ENCODE measurements at places on chromosomes 13 and 19.

- no peak for DNase-seq
These were observed 122.9 kb upstream of the RNF113B start for GRCh38 chr13:98299966-98300350.

DNA sequence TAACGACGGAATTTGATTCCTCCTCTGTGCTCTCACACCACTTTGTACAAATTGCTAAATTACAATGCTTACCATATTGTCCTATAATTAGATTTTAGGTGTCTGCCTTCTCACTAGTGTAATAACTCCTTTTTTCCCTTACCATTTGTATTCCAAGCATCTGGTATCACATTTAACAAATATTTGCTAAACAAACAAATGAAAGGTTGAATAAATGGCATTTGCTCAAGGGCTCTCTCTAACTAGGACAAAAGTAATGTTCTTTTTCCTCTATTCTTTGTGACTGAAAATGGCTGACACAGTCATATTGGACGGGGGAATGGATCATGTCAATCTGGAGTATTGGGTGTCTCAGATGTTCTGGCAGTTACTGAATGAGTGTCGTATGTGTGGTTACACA lies 99.7 kb downstream of the ENOX1 start:
- no peak for DNase-seq

DNA sequence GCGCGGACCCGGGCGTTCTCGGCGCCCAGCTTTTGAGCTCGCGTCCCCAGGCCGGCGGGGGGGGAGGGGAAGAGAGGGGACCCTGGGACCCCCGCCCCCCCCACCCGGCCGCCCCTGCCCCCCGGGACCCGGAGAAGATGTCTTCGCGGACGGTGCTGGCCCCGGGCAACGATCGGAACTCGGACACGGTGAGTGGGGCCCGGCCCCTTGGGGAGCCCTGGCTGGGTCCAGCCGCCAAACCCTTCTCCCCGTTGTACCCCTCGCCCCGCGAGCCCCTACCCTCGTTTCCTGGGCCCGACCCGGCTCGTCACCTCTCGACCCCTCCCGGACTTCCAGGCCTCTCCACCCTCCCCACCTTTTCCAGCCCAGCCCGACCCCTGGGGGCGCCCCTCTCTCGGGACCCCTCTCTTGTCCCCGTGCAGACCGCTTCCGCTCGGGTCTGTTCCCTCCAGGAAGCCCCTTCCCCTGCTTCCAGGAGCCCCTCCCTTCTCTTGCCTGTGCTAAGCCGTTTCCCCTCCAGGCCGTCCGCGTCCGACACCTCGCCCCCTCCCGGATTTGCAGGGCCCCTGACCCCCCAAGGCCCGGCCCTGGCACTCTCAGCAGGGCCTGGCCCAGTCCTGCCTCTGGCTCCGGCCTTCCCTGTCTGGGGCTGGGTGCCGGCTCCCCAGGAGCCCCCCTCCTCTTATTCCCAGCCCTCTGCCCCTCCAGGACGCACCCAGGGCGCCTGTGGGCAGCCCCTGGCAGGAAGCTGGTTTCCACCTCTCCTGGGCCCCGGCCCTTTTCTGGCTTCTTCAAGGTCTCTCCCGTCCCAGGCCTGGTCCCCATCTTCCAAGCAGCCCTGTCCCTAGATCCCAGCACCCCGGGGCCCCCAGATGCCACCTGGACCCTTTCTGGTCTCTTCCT lies 632 bp downstream of the MARK4 start:
- DNase-seq: no peak

- DNase-seq: no peak
These were observed 29.2 kb downstream of the ATP11A start for GRCh38 chr13:112719016-112719415.

GRCh38 chr13:96769874-96770273 lies 224.4 kb downstream of the OXGR1 start:
- no peak for DNase-seq

DNA sequence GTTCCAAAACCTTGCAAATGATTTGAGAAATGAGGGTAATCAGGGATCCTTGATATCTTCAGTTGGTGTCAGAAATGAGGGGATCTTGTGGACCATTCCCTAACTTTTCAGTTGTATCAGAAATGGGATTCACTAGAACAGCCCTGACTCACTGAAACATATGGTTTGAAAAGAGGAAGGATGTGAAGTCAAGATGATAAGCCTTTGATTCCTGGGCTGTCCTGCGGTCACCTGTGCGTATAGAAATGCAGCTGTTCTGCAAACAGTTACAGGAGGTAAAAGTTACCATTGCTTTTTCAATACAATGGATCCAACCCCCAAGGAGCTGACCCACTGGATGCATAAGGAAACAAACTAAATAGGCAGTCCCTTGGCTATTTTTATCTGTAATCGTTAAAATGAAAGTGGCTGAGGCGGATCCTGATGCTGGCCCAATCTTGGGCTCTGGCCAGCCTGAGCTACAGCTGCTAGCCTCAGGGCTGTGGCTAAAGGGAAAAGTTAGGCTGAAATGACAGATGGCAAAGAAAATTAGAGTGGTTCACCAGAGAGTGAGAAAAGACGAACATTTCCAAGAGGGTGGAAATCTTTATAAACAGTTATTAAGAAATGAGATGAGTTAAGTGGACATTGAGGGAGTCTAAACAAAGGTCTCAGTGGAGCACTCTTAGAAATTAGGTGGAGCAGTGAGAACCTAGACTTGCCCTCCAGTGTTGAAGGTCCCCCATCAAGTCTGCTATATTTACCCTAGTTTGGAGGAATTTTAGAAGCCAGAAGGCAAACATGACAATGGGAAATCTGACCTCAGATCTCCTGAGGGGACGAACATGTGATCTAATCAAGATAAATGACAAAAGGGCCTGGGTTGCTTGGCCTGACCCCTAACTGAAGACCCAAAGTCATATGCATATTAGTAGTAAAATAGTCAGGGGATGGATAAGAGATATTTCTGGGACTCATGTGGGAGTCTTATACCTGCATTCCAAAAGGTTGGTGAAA lies 7.6 kb downstream of the SIGLECL1 start:
- DNase-seq: peak; percentile 64

DNA sequence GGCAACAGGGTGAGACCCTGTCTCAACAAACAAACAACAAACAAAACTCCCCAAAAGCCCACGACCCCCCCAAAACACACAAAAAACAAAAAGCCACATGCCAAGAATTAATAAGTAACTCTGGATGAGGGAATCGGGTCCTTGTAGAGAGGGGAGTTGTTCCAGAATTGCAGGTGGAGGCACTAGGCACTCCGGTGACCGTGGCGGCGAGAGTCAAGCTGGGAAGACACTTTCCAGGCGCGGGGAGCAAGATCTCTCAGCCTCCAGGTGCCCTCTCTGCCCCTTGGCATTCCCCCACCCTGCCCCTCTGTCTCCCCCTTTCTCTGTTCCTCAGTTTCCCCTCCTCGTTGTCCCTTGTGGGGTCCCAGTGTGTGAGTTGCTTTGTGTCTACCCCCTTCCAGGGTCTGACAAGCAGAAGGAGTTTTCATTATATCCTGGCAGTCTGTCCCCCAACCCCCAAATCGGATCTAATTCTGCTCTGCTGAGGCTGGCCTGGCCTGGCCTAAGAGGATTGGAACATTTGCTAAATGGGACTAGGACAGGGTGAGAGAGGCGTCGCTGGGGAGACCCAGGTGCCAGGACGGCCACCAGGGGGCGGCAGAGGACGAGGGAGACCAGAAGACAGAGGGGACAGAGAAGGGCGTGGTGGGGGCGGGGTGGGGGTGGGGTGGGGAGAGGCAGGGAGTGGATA lies 8.3 kb upstream of the CRX start:
- DNase-seq: peak; percentile 47

GRCh38 chr13:94711561-94712286 lies 621 bp downstream of the SOX21 start:
- DNase-seq: no peak

- no peak for DNase-seq
These were observed 56.8 kb upstream of the KATNAL1 start for GRCh38 chr13:30364133-30364532.

DNA sequence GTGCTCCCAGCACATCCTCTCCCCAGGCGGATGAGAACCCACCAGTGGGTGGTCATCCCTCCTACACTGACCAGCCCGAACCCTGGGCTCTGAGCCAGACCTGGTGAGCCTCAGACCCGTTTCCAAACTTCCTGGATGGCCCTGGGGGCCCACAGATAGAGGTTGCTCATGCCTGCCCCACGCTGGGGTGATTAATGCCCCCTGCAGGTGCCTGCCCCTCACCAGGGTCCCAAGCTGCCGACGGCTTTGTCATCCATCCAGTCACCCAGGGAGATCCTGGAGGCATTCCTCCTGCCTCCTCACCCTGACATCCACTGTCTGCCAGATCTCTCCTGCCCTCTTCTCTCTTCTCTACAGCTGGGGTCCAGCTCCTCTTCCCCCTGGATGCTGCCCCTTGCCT lies 28.4 kb upstream of the PLA2G4C start:
- no peak for DNase-seq

DNA sequence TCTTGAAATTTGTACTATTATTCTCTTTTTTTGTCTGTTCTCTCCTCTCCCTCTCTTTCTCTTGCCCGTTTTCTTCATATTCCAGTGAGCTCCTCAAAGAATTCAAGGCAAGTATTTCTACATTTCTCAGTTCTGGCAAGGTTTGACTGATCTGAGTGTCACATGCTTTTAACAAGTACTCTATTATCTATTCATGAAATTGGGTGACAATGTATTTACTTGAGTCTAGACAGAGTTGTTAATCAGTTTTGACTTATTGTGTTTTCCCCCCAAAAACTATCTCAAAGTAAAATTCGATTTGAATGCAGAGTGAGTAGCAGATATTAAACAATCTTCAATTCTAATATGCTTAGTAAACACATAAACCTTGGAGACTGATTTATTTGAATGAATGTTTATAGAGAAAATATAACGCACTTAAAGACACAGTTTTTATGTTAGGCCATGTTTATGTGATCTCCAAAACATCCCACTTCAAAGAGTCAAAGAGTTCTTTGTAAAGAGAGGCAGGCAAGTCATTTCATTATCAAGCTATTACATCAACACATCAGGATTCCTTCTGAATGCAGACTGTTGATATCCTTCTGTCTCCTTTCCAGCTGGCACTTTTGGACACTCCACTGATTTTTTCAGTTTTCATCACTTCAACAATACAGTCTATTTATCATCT lies 166.6 kb downstream of the SLITRK6 start:
- no peak for DNase-seq

- DNase-seq: peak; percentile 84
These were observed 14.0 kb upstream of the GPR4 start for GRCh38 chr19:45615795-45616703.

DNA sequence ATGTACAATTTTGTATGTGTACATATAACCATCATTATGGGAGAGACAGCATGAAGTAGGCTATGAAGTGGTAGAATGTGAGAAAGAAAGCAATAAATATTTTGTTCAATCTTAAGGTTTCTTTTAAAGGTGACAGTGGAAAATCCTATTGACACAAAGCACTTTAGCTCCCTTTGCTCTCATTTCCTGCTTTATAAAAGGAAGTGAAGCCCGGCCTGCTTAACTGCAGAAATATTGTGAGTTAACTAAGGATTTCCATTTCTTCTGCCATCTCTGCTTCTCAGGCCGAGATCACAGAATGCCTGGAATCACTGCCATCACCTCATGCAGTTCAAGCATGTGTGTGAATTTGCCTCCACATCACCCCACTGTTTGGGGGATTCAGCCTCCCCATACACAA lies 83.5 kb downstream of the FRY start:
- peak; percentile 25 for DNase-seq

DNA sequence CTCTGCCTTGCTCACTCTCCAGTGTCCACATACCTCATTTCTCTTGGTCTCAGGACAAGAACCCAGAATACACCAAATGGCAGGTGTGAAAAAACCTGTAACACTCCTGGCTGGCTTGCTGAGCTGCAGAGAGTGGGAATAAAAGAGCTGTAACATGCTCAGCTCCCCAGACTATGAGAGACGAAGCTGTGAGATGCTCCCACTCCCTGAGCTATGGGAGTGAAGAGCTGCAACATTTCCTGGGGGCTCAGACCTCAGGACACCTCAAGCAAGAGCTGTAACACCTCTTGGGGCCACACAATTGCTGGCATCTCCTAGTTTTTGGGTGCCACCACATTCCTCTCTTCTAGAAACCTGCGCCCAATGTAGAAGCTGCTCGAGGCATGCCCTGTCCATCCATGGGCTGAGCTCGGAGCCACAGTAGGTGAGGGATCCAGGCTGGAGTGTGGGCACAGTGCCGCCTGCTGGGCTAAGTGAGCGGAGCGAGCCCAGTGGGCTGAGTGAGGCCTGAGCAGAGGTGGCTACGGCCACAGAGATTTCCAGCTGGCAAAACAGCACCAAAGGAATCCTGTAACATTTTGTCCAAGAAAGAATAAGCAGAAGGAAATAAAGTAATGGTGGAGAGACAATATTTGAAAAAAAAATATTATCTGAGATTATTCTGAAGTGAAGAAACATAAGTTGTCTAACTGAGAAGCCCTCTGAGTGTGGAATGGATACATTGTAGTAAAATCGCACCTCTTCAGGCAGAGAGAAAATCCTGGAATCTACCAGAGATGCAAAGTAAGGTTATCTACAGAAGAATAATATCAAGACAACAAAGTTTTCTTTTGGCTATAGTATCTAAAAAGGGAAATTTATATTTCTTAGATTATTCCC lies 186.2 kb upstream of the PCDH9 start:
- peak; percentile 7 for DNase-seq

DNA sequence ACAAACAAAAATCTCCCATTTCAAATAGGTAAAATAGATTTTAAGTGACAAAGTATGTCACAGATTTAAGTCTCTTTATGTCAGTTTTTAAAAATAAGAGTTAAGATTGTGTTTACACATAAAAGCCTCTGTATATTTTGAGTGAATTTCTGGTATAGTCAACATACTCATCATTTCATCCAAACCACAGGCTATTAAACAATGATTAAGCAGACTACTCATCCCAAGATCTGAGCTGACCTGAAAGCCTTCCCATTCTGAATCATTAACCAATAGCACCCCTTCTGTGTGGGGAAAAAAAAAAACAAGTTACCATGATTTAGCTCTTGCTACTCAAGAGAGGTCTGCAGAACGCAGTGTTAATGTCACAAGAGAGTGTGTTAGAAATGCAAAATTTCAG lies 284.4 kb upstream of the NBEA start:
- no peak for DNase-seq

DNA sequence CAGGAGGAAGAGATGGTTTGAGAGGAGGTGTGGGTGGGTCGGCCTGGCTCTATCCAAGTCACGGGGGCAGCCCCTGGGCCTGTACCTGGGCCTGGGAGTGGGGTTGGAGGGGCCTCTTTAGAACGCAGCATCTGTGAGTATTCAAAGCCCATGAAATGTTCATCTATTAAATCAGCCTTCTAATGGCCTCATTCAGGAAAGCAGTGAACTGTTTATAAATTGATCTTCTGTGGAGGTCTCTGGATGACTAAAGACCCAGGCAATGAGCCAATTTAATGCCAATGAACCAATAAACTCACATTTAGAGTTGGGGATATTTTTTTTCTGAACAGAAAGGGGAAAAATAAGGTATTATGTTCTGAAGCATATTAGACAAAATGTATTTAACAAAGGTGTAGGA lies 19.9 kb upstream of the GGACT start:
- DNase-seq: no peak

DNA sequence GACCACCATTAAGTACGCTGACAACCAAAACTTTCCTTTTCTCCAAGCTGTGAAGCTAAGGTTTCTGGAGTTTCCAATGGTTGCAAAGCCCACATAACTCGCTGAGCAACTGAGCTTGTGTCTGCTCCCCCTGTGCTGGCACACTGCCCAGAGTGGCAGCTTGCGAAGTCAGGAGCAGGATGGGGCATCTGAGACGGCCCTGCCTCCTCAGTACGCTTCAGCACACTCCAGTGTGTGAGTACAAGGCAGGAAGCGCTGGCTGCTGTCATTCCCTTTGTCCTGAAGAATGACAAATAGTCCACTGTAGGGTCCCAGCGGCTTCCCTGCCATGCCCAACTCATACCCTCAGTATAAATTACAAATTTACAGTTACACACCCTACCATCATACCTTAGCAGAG lies 51.5 kb downstream of the SKA3 start:
- peak; percentile 57 for DNase-seq

All from GDM1 (cell line).